Activated T-helper 9 cell treated with anti-CD3 and anti-CD28 coated beads, Interleukin-2, amount 50 U/mL, for 16 hours (primary cell): ENCODE measurements at places on chromosomes 7 and 10.

DNA sequence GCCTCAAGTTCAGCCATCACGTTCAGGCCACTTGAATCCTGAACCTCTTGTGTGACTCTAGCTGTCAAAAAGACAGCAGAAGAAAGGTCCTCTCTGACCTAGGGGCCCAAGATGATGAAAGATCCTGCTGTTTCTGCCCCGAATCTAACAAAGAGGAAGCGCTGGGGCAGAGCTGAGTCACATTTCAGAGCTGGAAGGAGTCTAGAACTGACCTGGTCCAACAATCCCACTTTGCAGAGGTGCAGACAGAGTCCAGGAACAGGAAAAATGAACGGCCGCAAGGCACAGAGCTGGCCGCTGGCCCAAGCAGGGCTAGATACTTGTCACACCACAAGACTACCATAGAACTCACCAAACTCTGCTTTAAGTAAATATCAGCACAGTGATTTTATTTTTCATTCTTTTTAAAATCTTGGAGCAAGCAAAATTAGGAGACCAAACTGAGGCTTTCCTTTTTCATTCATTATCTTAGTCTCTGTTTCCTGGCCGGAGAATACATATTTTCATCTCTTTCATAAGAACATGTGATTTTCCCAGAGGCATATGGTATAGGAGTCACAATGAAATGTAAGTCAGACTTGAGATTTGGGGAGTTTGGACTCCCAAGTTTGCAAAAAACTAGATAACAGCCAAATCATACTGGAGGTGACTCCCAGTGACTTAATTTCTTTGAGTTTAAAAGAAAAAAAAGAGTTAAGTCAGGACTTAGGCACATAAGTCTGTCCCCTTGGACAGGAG, 52.8 kb downstream of the CHST15 start:
- DNase-seq, result no peak

- DNase-seq, result no peak
Measured at GRCh38 chr10:75405598-75406461, 4.3 kb upstream of the ZNF503 start.

GRCh38 chr10:103822107-103822716, 33.2 kb downstream of the SH3PXD2A start:
- no peak for DNase-seq

GRCh38 chr10:73424478-73424877, 8.9 kb downstream of the MSS51 start:
- no peak for DNase-seq

DNA sequence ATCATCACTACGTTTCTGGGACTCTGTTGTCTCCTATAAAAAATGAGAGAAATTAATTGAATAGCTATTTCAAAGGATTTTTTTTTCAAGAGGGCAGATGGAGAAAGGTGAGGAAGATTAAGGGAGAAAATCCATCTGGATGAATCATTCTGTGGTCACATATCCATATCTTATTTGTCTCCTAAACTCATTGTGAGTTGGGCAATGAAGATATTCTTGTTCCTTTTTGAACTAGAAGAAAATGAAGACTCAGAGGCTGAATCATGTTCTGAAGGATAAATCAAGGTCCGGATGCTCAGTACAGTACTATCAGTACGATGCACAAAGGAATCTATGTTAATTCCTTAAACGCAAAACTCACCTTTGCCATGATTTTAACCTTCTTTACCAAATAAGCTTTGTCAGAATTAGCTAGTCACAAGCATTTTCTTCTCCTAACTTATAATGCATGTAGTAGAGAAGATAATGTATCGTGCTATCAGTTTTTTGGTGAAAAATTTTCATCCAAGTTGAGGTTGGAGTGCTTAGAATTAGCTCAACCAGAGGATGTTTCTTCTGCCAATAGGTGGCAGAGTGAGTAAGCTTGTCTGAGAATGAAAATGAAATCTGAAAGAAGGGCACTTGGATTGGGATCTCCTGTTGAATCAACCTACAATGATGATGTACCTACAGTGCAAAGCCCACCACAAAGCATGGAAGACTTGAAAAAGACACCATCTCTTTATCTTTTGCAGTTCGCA, 446.9 kb downstream of the KIF20B start:
- no peak for DNase-seq

DNA sequence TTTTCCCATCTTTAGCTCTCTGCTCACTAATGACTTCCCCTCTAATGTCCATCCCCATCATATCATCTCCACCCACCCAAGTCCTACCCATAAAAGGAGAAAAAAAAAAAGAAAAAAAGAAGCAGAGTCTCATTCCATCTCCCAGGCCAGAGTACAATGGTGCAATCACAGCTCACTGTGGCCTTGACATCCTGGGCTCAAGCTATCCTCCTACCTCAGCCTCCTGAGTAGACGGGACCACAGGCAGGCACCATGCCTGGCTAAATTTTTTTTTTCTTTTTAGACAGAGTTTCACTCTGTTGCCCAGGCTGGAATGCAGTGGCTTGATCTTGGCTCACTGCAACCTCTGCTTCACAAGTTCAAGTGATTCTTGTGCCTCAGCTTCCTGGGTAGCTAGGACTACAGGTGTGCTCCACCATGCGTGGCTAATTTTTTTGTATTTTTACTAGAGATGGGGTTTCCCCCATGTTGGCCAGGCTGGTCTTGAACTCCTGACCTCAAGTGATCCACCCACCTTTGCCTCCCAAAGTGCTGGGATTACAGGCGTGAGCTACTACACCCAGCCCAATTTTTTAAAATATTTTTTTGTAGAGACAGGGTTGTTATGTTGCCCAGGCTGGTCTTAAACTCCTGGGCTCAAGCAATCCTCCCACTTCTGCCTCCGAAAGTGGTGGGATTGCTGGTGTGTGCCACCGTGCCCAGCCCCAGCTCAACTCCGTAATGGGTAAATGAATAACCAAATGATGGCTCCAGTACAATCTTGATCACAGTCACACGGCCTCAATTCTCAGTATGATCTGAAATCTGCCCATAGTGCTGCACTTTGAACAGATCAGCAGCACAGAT, 24.6 kb upstream of the SGMS1 start:
- DNase-seq, result no peak

GRCh38 chr10:78672918-78673317, 395.8 kb upstream of the ZMIZ1 start:
- DNase-seq, result no peak

- no peak for DNase-seq
Measured at GRCh38 chr10:50228672-50229071, 22.6 kb downstream of the ASAH2 start.

GRCh38 chr7:133936074-133936473, 191.1 kb upstream of the LRGUK start:
- no peak for DNase-seq

- no peak for DNase-seq
Measured at GRCh38 chr10:104440221-104440620, 86.6 kb downstream of the CFAP58 start.

GRCh38 chr10:71527135-71527534, 130.4 kb downstream of the CDH23 start:
- no peak for DNase-seq

DNA sequence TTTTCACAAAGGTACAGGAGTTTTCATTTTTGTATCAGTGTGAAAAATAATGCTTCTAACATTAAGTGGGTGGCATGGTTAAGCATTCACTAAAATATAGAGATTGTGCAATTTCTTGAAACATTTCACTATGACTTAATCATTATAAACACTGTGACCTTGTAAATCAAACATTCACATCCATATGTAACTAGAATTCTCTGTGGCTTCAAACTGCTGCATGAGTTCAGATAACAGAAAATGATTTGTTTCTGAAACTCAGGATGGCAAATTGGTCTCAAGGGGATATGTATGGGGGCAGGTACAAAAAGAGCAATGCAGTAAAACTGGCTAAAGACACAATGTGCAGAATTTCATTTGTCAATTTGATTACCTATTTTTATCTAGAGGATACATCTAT, 3.8 kb downstream of the FAM133B start:
- no peak for DNase-seq

- DNase-seq, result no peak
Measured at GRCh38 chr10:26555719-26556368, 117.7 kb downstream of the APBB1IP start.

DNA sequence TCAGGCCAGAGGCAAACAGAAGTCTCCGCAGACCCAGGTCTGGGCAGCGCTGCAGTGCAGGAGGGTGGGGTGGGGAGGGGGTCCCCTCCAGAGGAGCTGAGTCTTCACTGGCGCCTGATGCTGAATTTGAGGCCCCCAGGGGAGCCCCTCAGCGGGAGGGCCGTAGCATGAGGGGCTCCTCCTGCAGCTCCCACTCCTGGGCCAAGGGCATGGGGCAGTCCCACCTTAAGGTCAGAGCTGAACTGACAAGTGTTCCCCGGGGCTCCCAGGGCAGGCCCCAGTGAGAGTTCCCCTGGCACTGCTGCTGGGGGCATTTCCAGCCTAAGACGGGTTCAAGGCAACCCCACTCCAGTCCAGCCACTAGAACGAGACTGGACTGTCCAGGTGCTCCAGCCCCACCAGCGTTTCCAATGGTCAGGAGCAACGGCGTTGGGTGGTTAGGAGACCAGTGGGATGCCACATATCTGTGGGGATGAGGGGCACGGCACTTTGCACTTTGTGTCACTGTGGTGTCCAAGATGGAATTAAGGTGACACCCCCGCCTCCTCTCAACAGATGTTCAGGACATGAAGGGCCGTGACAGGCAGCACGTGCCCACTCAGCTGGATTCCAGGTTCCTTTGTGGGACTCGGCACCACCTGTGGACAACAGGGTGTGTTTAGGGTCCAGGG, 139.1 kb downstream of the PTPRN2 start:
- DNase-seq, result no peak
